CD4-positive, alpha-beta T cell treated with Interferon alpha-2 for 1 hour (primary cell): ENCODE measurements at places on chromosomes 3 and 15.

DNA sequence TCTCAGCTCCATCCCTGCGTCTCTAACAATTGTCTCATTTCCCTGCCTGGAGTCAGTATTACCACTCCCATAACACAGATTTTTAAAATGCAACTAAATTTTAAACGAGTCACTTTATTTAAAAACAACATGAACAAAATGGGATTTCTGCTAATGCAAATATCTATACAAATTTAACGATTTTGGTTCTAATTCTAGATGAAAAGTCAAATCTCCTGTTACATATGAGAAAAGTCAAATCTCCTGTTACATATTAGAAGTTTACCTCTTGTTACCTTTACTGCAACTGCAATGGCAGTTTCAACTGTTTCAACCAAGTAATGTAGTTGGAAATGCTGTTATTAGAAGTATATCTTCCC, 578 bp upstream of the RPL39L start:
- no peak for DNase-seq

DNA sequence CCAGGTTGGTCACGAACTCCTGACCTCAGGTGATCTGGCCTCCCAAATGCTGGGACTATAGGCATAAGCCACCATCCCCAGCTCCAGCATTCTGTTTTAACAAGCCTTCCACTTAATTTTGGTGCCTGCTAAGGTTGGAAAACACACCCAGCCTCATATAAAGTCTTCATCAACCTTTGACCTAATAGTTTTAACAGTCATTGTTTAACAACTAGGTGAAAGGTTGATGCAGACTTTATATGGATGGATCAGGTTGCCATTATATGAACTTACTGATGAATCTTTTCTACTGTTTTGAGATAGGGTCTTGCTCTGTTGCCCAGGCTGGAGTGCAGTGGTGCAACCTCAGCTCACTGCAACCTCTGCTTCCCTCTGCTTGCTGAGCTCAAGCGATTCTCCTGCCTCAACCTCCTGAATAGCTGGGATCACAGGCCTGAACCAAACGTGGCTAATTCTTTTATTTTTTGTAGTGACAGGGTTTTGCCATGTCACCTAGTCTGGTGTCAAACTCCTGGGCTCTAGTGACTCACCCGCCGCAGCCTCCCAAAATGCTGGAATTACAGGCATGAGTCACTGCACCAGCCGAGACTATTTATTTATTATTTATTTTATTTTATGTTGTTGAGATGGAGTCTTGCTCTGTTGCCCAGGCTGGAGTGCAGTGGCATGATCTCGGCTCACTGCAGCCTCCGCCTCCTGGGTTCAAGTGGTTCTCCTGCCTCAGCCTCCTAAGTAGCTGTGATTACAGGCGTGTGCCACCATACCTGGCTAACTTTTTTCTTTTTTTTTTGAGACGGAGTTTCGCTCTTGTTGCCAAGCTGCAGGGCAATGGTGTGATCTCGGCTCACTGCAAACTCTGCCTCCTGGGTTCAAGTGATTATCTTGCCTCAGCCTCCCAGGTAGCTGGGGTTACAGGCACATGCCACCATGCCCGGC, 3.1 kb upstream of the RPAP1 start:
- no peak for DNase-seq

- DNase-seq: no peak
Measured at GRCh38 chr3:49161808-49162530, 4.2 kb downstream of the CCDC71 start.

- no peak for DNase-seq
Measured at GRCh38 chr3:135051409-135051973, 256.4 kb downstream of the EPHB1 start.

DNA sequence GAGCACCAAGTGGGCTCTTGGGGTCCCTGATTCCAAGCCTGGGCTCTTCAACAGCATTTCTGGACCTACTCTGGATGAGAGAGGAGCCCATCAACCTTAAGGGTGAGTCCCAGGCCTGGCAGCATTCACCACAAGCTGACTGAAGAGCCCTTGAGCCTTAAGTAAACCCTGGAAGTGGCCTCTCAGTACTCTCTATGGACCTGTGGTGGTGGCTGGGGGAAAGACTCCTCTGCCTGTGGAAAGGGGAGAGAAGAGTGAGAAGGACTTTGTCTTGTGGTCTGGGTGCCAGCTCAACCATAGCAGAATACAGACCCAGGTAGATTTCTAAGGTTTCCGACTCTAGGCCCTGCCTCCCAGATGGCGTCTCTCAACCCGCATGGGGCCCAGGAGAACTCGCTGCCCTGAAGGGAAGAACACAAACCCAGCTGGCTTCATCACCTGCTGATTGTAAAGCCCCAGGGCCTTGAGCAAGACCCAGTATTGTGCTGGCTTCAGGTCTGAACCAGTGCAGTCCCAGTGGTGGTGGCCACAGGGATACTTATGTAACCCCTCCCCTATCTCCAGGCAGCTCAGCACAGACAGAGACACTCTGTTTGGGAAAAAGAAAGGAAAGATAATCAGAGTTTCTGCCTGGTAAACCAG, 71.4 kb downstream of the TFDP2 start:
- DNase-seq: no peak
